ENCODE measurements at places on chromosomes 16 and 17. TPM values are rescaled to one million over a fixed set of nuclear protein-coding genes. Genes with fewer than 3 reads are reported as not detected.

Gene KCNG4
- not detected for polyA plus RNA-seq

Gene ITGA2B
- polyA plus RNA-seq = 0.27 TPM

Gene HOXB9
- not detected for polyA plus RNA-seq

Gene CHD9
- polyA plus RNA-seq = 9.2 TPM

Gene NPTX1
- 0.11 TPM for polyA plus RNA-seq

Gene KRT33A
- polyA plus RNA-seq = 0.69 TPM

Gene IL21R
- polyA plus RNA-seq = 0.24 TPM

Gene ANKRD11
- polyA plus RNA-seq = 73.5 TPM

All from esophagus (tissue), 2 donors.